ENCODE measurements at places on chromosomes 7 and 10. TPM values are rescaled to one million over a fixed set of nuclear protein-coding genes. Genes with fewer than 3 reads are reported as not detected.

The SFTPA1 gene
- total RNA-seq: not detected

The CTBP2 gene
- total RNA-seq: 0.16 TPM

The OR2A12 gene
- total RNA-seq: not detected

GRCh38 chr7:35849158-35849831 is 48.4 kb downstream of the SEPTIN7 start:
- H3K4me3 ChIP-seq: no peak overlapping the region
- H3K27me3 ChIP-seq: no peaks in the 10 kb centered on the region
- H3K4me1 ChIP-seq: peaks cover 3% of the 10 kb centered on the region
- no peak for DNase-seq
- H3K36me3 ChIP-seq: peaks cover 28% of the 10 kb centered on the region

GRCh38 chr7:47792521-47793121 is 155.6 kb downstream of the PKD1L1 start:
- H3K4me1 ChIP-seq: no peaks in the 10 kb centered on the region
- DNase-seq: no peak
- no peaks in the 10 kb centered on the region for H3K36me3 ChIP-seq
- no peak overlapping the region for H3K27ac ChIP-seq

DNA sequence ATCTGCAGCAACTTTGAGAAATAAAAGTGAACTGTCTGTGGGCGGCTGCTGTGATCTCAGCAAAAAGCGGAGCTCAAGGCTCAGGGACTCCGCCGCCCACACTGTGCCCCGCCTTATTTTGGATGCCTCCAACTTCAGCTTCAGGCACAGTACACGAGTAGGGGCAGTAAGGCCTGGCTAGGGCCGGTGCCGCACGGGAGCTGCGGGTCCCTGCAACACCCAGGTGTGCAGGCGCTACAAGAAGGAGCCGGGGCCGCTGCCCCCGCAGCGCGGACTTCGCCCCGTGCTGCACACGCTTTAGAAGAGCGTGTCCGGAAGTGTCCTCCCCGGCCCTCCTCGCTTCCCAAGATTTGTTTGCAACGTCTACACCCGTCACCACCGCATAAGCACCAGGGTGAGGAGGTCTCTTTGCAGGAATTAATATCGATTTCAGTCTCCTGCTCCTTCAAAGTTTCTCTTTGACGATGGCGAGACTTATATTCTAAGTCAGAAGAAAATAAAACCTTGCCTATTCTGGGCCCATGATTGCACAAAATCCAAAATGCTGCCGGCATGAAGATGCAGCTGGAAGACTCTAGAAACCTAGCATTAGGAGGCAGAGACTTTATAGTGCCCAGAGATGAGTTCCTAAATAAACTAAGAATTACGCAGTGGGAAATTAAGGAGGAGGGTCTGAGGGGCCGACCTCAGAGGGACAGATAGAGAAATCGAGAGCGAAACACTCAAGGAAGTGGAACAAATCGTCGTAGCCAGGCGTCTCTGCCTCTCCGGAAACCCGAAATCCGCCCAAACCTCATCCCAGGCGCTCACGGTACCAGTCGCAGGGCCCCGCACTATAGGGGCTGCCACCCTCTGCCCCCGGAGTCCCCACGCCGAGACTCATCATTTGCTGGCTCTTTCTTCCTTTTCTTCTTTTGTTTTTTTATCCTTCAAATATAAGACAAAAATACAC is 6.4 kb downstream of the VAX1 start:
- H3K27ac ChIP-seq: peak overlapping the region; percentile 59
- peaks cover 10% of the 10 kb centered on the region for H3K4me1 ChIP-seq
- H3K27me3 ChIP-seq: peaks cover 68% of the 10 kb centered on the region
- H3K36me3 ChIP-seq: peaks cover 9% of the 10 kb centered on the region
- peak overlapping the region; percentile 40 for H3K4me3 ChIP-seq

DNA sequence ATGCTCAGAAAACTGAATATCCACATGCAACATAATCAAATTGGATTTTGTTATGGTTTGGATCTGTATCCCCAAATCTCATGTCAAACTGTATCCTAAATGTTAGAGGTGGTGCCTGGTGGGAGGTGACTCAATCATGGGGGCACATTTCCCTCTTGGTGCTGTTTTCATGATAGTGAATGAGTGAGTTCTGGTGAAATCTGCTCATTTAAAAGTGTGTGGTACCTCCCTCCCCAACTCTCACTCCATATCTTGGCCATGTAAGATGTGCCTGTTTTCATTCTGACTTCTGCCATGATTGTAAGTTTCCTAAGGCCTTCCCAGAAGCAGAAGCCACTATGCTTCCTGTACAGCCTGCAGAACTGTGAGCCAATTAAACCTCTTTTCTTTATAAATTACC is 239.6 kb upstream of the KLF14 start:
- no peaks in the 10 kb centered on the region for H3K27me3 ChIP-seq
- peak overlapping the region; percentile 53 for H3K4me3 ChIP-seq
- H3K36me3 ChIP-seq: peaks cover 48% of the 10 kb centered on the region
- H3K4me1 ChIP-seq: peaks cover 40% of the 10 kb centered on the region
- peak overlapping the region; percentile 93 for H3K27ac ChIP-seq

DNA sequence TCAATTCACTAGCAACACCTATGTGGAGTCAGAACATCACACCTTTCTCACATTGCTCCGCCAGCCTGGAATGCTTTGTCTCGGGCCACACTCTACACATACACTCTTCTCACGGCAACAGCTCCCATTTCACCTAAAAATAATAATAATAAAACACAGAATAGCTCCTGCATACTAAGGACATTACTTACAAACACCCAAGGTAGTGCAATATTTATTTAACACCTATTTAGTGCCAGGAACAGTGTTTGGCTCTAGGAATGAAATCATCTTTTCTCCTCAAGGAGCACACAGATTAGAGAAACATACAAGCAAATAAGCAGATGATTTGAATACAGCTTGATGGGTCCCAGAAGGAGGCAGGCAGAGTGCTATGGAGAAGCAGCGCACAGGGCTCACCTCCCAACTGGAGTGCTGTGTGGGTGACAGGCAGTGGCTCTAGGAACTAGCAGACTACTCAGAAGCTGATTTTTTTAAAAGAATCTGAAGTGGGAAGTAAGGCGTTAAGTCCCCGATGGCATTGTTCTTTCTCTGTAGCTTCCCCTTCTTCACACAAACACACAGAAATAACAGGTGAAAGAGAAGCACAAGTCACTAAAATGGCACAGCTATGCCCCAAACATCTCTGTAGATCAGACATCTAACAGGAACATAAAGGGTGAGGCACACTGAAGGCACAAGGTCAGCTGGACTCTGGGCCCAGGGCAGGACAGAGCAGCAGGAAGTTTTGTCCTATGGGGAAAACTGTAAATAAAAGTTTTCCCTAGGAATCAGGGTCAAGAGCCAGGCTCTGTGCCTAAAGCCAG is 16.7 kb downstream of the USP6NL start:
- H3K36me3 ChIP-seq: no peaks in the 10 kb centered on the region
- H3K4me1 ChIP-seq: no peaks in the 10 kb centered on the region
- H3K4me3 ChIP-seq: no peak overlapping the region
- no peak overlapping the region for H3K27ac ChIP-seq
- no peak for DNase-seq
- H3K27me3 ChIP-seq: peaks cover 17% of the 10 kb centered on the region

GRCh38 chr7:138584283-138584682 is 116.9 kb downstream of the SVOPL start:
- no peak for DNase-seq
- no peaks in the 10 kb centered on the region for H3K4me1 ChIP-seq
- no peaks in the 10 kb centered on the region for H3K27me3 ChIP-seq
- no peak overlapping the region for H3K27ac ChIP-seq
- H3K4me3 ChIP-seq: no peak overlapping the region
- peaks cover 49% of the 10 kb centered on the region for H3K36me3 ChIP-seq

GRCh38 chr10:86203162-86203905 is 163.3 kb downstream of the GRID1 start:
- H3K36me3 ChIP-seq: no peaks in the 10 kb centered on the region
- no peak overlapping the region for H3K27ac ChIP-seq
- peak; percentile 64 for DNase-seq
- no peak overlapping the region for H3K4me3 ChIP-seq
- H3K27me3 ChIP-seq: peaks cover 2% of the 10 kb centered on the region
- no peaks in the 10 kb centered on the region for H3K4me1 ChIP-seq

GRCh38 chr7:158454631-158455030 is 133.0 kb downstream of the PTPRN2 start:
- no peaks in the 10 kb centered on the region for H3K4me1 ChIP-seq
- no peaks in the 10 kb centered on the region for H3K36me3 ChIP-seq
- no peak overlapping the region for H3K4me3 ChIP-seq

Measured in activated CD4-positive, alpha-beta T cell treated with anti-CD3 and anti-CD28 coated beads, Interleukin-2, amount 10 ng/mL, durations not matched to agents 24 days and 14 days (primary cell).